ENCODE measurements at places on chromosomes 2 and 18.

GRCh38 chr18:33201509-33201926, 239.0 kb downstream of the CCDC178 start:
- DNase-seq, result peak; percentile 58

GRCh38 chr2:16691261-16691660, 25.6 kb upstream of the CYRIA start:
- DNase-seq, result no peak

- DNase-seq, result no peak
Observed at GRCh38 chr2:172861098-172861497, 125.5 kb downstream of the RAPGEF4 start.

GRCh38 chr2:48356701-48357325, 173.1 kb upstream of the STON1 start:
- DNase-seq, result no peak

GRCh38 chr2:26336719-26337118, 9.2 kb upstream of the SELENOI start:
- no peak for DNase-seq

DNA sequence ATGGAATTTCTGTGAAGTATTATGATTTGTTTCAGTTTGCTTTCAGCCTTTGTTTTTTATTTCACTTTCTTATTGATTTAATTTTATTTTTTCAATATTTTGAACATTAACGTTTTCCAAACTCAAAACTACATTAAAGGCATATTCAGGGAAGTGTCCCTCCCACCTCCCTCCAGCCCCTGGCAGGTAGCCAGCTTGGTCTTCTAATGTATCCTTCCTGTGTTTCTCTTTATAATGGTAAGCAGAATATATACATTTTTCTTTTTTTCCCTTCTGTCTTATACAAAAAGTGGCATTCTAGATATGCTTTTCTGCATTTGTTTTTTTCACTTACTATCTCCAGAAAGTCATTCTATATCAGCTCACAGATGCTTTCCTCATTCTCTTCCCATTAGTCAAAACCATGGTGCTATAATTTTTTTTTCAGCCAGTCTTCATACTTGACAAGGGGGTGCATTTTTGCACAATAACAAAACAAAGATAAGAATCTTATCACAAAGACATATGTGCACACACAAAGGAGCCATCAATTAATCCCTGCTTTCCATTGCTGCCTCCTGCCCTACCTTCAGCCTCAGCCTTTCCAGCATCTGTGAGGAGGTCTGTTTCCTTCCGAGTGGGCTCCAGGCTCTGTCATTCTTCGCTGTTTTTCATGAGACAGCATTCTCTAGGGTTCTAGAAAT, 33.7 kb upstream of the TMEM177 start:
- no peak for DNase-seq

DNA sequence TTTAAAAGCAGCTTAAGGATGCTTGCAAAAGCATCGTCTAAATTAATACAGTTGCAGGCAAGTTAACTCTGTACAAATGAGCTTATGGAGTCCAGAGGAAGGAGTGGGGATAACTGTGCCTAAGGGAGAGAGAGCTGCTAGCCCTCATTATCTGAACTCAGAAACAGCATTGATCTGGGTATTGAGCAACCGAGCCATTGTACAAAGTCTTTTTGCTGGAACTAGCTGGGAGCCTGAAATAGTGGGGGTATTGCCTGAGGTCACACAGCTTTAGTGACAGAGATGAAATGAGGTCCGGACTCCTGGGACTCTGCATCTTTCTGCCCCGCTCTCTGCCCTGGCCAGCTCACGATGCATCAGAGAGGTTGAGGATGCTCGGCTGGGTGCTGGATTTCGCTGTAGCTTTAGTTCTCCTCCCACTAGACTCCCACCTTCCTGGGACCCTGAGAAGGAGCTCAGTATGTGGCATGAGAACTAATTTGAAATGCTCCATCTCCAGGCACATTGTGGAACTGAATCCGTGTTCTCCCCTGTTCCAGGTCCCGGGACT, 67.5 kb upstream of the ATG16L1 start:
- DNase-seq, result no peak
